ENCODE measurements at places on chromosomes 4 and X.

DNA sequence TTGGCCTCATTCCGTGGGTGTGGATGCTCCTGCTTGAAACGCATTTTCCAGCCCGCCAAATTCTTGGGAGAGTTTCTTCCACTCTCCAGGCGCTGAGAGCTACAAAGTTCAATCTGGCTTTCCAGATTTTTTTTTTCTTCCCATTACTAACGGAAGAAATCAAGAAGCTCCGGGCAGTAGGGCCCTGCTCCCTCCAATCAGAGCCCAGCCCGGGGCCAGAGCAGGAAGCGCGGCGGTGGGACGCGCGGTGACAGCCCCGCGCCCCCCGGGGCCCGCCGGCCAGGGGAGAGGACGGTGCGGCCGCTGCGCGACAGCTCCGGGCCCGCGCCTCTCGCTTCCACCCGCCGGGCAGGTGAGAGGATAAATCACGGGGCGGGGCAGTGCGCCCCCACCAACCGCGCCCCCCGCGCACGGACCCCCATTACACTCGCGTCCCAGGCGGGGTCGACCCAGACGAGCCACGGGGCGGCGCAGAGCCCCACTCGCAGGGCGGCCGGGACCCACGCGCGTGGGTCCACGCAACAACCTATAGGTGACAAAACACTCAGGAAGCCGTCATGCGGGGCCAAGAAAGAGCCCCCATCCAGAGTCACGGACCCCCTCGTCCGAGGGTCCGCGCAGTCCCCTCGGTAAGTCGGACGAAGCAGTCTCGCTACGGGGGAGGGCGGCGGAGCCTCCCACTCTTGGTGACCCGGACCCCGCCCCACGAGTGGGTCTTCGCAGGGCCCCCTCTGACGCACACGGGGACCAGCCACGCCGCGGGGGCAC lies 868 bp downstream of the AFAP1 start:
- no peak for DNase-seq

DNA sequence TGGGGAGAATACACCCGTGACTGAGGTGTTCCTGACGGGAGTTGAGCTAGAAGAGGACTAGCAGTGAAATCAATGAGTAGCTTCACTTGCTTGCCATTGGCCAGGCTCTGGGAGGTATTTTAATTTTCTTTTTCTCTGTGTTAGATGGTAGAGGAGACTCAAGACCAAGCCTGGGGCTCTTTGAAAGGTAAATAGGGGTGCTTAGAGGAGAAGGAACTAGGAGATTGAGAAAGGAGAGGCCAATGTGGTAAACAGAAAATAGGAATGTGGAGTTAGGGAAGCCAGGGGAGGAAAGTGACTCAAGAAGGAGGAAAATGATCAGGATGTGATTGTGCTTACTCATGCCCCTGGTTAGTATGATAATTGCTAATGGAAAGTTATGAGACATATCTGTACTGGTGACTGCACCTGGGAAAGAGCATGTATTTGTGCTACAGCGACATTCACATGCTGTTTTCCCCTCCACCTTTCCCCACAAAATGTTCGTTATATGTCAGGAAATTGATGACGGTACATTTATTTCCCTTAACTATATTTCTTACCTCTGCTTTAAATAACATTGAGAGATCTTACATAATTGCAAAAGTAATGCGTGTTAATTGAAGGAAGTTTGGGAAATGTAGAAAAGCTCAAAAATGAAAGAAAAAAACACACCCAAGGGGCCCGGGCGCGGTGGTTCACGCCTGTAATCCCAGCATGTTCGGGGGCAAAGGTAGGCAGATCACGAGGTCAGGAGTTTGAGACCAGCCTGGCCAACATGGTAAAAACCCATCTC lies 16.9 kb upstream of the LRBA start:
- no peak for DNase-seq

DNA sequence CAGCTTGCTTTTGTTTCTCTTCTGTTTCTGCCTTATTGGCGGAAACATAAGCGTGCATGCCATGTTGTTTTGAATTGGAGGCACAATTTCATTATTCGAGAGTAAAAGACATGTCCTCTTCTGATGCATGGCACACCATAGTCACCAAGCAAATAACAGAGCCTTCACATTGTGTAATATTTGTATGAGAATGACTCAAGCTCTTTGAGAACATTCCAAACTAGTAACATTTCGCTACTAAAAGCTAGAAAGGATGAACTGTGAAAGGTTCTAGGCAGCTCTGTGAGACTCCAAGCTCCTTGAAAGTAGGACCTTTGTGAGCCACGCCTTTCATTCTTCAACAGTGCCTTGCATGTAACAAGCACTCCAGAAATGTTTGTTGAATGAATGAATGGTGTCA lies 9.2 kb upstream of the ANXA3 start:
- peak; percentile 30 for DNase-seq

- peak; percentile 53 for DNase-seq
Observed at GRCh38 chrX:20028588-20028987, 37.7 kb upstream of the BCLAF3 start.

- DNase-seq = no peak
Observed at GRCh38 chr4:7364979-7365378, 69.8 kb downstream of the PSAPL1 start.

DNA sequence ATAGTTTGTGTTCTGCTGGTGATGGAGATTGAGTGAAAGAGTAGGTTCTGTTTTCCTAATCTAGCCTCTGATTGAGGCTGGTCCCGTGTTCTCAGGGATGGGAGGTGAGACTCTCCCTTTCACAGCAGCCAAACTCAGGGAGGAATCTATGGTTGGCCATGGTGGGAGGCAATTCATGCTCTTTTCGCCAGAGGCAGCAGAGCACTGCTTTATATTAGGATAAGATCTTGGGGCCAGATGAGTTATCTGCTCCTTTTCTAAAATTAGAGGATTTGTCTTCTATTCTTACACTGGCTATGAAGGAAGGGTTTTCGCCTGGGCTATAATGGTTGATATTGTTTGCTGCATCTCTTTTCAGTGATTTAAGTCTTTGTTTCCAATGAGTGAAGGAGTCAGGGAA lies 63.9 kb upstream of the NLGN4X start:
- no peak for DNase-seq

DNA sequence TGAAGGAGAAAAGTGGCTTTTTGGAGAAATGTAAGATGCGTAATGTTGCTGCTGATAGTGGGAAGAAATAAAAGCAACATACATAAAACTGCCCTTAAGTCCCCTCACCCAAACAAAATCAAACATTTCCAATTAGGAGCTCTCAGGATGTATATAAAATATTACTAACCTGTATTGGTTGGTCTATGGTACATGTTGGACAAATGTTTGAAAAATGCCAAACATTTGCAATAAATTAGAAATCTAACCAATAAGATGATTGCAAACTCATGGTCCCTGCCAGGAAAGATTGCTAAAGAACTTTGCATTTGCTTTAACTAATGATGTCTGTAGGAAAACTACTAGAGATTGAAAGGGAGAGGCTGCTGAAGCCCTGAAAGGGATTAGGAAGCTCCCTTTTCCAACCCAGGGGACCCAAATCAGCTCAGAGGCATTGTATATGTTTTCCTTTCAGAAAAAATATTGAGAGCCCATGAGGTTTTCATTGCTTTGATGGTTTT lies 1.8 kb downstream of the SFRP2 start:
- no peak for DNase-seq

- DNase-seq = no peak
Observed at GRCh38 chrX:55488006-55488592, 1.5 kb downstream of the USP51 start.

- DNase-seq = no peak
Observed at GRCh38 chr4:123827511-123827910, 430.9 kb downstream of the SPRY1 start.

DNA sequence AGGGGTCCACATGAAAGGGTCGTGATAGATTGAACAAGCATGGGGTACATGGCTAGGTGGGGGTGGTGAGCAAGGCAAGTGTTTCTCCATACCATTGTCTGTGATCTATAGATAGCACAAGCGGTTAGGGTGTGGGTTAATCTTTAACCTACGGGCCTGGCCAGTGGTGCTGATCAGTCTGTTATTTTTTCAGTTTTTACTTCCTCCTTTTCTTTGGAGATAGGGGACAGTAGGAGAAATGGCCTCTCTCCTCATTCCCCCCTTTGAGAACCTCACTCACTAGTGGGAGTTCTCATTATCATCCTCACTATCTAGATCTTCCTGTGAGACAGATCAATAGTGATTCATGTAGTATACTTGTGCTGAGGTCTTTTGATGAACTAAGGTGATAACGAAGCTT lies 16.2 kb upstream of the GPKOW start:
- DNase-seq = peak; percentile 24

- DNase-seq = peak; percentile 1
Observed at GRCh38 chrX:97401154-97401553, 517.4 kb downstream of the RPA4 start.

Measured in HepG2 (cell line).